NCI-H1417 (cell line): ENCODE measurements at places on chromosomes 1 and 21.

GRCh38 chr1:14113271-14113670 lies 413.3 kb downstream of the PRDM2 start:
- no peak for DNase-seq

GRCh38 chr1:167706931-167707877 lies 14.6 kb upstream of the MPZL1 start:
- no peak for DNase-seq

DNA sequence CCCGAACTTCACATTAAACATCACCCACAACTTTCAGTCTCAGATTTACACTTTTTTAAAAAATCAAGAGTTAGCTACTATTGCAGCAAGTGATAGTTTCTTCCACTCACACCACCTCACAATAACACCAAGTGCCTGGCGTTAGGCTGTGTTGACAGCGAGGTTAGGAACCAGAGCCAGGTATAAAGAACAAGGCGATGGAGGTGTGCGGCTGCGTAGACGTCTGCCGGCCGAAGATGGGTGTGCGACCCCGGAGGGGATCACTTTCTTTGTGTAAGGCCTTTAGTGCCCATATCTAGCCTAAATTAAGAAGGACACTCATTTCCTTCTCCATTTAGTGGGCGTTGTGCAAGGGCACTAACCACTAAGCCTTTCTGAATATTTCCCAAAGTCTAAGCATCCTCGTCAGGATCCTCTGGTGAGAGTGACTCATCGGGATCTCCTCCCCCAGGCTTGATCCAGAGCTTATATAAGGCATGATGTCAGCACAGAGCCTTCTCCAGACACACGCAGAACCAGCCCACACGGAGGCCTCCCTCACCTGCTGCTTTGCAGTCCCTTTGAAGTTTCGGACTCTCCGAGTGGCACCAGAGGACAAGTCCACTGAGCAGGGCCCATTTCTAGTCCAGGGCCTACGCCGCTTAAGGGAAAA lies 11.8 kb downstream of the NHLH2 start:
- no peak for DNase-seq

- DNase-seq: no peak
Measured at GRCh38 chr1:55466373-55466772, 251.2 kb upstream of the USP24 start.

DNA sequence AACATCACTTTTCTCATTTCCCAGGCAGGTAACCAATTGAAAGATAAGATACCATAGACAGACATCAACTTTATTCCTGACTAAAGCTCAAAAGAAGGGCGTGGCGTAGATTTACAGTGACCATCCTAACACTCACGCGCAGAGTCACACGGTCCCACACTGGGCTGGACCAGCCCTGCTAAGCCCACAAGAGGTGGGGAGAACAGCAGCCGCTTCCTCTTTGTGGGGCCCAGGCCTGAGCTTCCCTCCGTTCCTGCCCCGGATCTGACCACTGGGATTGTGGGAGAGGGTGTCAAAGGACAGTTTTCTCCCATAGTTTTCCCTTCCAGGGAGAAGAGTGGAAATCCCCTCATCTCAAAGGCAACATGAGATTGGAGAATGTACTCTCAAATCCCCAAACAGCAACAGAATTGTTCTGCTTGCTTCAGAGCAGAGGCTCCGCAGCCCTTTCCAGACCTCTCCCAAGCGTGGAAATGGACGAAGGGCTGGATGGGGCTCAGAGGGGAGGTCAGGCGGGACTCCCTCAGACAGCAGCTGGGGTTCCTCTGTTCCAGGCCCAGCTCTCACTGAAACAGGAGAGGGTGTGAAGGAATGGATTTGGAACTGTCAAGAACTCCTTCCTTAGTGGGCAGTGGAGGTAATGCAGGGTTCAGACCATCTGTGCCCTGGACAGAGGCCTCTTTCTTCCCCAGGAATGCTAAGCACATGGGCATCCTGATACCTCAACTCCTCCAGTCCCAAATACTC lies 33.7 kb downstream of the L1TD1 start:
- no peak for DNase-seq

DNA sequence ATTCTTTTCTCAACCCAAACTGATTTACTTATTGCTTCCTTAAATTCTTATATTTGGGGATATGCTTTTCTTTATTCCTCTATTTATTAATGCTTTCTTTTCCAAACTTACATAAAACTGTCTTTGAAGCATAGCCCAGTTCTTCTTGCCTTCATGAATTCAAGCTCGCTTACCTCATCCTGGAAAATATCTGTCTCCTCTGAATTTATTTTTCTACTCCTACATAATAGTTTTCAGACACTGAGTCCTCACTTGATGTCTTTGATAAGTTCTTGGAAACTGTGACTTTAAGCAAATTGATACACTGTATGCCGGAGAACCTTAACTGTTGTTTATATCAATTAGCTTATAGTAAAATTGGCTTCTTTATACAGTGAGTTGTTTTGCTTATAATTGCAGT lies 93.8 kb downstream of the ZFYVE9 start:
- DNase-seq: no peak

- DNase-seq: no peak
Measured at GRCh38 chr1:230145953-230146476, 79.0 kb downstream of the GALNT2 start.

DNA sequence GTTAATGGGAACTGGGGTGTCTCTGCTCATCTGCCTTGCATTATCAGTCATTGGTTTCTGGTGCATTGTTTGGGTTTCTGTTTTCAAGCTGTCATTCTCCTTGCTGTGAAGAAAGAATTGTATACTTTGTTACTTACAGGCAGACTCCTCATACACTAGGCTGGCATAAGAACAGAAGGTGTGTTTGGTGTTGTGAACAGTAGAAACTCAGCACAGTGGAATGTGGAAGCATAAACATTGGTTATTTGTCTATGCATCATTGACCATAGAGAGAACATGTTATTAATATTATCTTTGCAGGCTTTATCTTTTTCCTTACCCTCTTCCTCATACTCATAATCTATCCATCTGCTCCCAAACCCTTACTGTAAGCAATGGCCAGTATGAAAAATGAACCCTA lies 18.2 kb downstream of the C1orf87 start:
- DNase-seq: no peak

DNA sequence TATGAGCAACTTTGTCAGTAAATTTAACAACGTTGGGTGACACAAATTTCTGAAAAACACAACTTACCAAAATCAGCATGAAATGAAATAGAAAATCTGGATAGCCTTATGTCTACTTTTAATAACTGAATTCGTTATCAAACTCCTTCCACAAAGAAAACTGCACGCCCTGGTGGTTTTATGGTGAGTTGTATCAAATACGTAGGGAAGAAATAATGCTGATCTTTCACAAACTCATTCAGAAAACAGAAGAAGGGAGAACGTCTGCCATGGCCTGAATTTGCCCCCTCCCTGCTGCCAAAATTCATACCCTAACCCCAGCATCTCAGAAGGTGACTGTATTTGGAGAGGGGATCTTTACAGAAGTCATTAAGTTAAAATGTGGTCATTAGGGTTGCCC lies 50.0 kb upstream of the COL18A1 start:
- DNase-seq: no peak

GRCh38 chr1:79585801-79586200 lies 579.3 kb upstream of the ADGRL4 start:
- DNase-seq: no peak

DNA sequence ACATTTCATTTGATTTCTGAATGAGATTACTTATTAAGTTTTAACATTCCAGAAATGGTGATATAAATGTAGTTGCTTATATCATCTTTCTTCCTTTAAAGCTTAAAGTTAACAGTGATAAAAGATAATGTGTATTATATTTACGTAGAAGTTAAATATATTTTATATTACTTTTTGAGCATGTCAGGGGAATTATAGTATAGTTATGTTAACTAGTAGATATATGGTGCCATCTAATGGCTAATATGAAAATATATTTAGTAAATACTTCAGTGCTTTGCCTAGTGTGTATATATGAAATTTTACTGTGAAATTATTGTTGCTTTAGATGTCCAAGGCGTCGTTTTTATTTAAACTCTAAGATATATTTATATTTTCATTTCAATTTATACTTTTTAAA lies 51.5 kb downstream of the SYT14 start:
- peak; percentile 0 for DNase-seq

- DNase-seq: no peak
Measured at GRCh38 chr21:36639769-36640168, 59.1 kb upstream of the SIM2 start.

GRCh38 chr1:205451202-205451601 lies 4.6 kb downstream of the BLACAT1 start:
- DNase-seq: no peak

GRCh38 chr21:38455403-38455802 lies 42.9 kb downstream of the ERG start:
- DNase-seq: no peak

GRCh38 chr21:16974060-16974459 lies 538.8 kb upstream of the CXADR start:
- DNase-seq: no peak
